ENCODE measurements at places on chromosomes 3 and 15.
A peak's percentile ranks its signal among the peaks of the same experiment; 100 is the strongest.

DNA sequence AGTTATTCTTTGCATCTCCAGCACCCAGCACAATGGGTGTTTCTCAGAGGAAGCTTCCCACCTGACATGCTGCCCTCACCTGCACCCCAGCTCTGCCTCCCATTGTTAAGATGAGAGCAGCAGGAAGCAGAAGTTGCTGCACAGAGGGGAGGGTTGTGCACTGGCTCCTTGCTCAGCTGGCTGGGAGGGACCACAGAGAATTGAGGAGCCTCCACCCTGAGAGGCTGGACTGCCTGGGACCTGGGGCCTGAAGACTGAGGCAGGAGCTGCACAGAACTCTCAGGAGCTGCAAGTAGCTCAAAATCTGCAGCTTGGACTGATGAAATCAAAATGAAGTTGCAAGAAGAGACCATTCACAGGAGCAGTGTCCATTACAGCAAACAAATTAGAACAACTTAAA, 222.3 kb upstream of the LINGO1 start:
- no peak for DNase-seq

- peak; percentile 64 for DNase-seq
These were observed 23.5 kb upstream of the LRRFIP2 start for GRCh38 chr3:37197810-37198371.

DNA sequence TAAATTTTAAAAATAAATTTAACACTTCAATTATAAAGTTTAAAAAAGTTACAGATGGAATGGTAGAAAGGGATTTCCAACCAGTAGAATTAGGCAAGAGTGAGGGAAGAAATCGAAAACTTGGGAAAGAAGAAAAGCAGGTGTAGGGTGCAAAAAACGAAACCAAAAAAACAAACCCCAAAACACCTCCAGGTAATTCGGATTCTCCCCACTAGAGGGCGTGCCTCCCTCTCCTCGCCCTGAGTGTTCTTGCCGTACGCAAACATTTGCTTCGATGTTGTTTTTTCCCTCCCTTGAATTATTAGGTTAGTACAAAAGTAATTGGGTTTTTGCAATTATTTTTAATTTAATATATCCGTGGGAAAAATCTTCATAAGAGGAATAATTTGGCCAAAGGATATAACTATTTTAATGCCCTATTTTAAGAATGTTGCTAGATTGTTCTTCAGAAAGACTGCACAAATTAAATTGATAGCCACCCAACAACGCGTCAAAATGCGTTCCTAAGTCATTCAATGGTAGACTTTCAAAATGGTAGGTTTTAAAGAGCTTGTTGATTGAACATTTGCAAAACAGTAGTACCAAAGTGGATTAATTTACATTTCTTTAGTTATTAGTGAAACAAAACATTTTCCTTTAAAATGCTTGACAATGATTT, 63.7 kb downstream of the SLC30A4 start:
- DNase-seq, result no peak

DNA sequence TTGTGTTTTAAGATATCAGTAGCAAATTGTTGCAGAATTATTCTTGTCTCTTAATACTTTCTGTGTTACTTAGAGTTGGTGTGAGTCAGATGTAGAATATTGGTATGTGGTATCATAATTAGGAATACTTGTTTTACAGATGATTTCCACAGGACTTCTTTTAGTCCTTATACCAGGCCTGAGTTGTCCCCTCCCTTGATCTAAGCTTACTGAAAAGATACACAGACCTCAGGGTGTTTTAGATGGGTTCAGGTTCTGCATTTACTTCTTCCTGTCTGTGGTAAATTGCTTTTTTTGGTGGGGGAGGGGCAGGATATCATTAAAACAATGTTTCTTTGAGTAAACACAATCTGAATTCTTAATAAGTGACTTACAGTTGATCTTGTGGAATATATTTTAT, 14.2 kb downstream of the DZIP3 start:
- no peak for DNase-seq

GRCh38 chr15:92097474-92098178, 244.1 kb downstream of the SLCO3A1 start:
- DNase-seq, result no peak

GRCh38 chr3:50264964-50265485, 3.9 kb upstream of the SEMA3B start:
- DNase-seq, result no peak

DNA sequence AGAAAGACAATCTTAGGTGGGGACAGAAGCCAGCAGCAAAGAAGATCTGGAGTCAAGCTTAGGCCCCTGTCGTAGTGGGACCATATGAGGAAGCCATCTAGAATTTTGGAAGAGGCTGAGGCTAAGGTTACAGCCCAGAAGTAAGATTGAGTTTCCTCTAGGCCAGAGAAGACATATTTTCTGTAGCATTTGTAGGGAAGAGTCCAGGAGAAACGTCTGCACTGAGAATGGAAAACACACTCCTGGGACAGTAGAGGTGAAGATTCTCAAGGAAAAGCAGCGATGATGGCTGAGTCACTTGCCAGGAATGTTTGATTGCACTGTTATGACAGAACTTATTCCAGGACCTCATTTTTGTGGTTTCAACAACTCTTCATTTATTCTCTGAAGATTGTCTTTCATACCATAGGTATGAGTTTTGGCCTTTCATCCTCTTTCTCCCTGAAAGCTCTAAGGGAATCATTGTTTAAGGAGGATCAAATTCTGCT, 107.2 kb downstream of the GTPBP8 start:
- DNase-seq, result peak; percentile 65

DNA sequence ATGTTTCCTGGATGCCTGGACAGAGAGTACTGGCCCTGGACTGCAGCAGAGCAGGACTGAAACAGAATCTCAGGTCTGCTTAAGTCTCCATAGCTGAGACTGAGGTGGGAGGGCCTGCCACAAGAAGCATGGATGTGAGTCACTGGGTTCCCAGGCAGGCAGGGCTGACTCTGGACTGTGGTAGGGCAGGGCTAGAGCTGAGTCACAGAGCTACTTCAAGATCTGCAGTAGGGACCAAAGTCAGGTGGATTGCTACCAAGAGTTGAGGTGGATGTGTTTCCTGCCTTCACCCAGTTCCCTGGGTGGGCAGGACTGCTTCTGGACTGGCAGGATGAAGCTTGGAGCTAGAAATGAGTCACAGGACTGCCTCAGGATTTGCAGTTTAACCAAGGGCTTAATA, 282.9 kb downstream of the AGBL1 start:
- DNase-seq, result no peak

DNA sequence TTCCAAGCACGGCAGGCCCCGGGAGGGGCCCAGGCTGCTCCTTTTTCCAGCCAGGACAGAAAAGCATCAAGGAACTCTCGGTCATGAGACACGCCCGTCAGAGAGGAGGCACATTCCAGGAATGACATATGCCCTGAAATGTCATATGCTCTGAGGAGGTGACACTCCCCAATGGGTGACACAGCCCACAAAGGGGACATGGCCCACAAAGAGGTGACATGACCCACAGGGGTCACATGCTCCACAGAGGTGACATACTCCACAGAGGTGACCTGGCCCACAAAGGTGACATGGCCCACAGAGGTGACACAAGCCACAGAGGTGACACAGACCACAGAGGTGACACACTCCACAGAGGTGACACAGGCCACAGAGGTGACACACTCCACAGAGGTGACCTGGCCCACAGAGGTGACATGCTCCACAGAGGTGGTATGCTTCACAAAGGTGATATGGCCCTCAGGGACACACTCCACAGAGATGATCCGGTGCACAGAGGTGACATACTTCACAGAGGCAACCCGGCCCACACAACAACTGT, 79.2 kb downstream of the ABHD5 start:
- DNase-seq, result no peak

DNA sequence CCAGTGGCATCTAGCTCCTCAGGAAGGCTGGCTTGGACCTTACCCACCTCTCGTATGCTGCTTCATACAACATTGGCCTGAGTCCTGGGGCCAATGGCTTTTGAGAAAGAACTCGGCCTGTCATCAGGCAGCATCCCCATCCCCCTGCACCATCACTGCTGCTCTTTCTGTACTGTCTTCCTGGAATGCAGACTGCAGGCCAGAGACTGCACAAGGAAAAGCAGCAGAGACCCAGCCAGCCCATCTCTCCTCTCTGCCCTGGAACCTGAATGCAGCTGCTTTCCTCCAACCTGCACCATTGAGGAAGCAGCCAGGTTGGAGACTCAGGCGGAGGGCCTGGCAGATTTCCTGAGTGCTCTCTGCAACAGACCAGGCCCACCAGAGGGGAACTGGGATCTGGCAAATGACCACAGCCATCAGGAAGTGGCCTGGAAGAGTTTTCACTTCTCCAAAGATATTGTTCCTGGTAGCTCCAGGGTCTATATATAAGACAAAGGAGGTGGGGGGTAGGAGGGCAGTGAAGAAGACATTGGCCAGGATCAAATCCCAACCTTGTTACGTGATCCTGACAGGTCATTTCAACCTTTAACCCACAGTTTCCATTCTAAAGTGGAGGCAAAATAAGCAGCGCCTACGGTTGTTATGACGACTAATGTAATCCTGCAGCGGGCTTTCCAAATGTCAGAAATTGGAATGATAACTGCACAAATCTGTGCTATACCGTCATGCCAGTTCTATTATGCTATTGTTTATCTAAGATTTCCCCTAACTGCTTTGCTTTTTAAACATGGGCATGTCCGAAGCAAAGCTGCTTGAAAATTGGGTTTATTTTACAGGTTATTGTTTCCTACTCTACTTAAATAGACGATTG, 24.4 kb upstream of the RAB7A start:
- DNase-seq, result no peak

DNA sequence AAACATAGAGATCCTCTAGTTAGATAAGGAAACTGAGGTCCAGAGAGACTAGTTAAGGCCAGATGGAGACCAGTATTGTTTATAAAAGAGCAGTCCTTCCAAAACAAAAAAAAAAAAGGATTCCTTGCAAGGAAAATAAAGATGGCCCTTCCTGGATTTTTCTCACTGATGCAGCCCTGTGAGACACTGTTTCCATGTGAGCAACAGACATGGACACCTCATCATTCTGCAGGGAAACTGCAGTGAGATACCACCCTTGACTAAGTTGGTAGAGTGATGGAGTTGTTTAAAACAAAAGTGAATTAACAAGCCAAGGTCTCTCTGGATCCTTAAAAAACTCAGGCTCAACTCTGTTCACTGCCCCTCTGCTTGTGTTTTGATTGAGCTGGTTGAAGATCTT, 65.6 kb upstream of the MYZAP start:
- no peak for DNase-seq

GRCh38 chr3:117719316-117719926, 1009.8 kb downstream of the TUSC7 start:
- no peak for DNase-seq

- DNase-seq, result no peak
These were observed 133.7 kb downstream of the AGBL1 start for GRCh38 chr15:86213420-86213819.

DNA sequence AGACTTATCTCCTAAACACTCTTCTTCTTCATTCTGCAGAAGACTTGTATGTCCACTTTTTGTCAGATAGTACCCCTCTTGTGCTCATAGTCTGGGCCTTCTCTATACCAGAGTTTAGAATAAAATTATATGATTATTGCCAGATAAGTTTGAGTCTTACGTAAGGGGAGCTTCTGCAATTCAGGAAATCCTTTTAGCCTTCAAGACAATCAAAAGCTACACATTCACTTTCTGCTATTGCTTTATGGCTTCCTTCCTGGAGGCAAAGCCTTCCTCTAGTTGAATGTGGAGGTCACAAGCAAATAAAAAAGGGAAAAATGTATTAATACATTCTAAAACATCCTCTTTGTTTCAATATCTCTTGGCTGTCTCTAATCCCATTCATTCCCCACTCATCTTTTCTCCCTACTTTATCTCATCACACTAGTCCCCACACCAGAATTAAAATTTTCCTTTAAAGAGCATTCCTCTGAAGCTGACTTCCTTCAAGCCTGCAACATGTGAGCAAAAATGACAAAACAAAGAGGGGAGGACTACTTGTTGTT, 186.8 kb downstream of the CPNE4 start:
- DNase-seq, result no peak

DNA sequence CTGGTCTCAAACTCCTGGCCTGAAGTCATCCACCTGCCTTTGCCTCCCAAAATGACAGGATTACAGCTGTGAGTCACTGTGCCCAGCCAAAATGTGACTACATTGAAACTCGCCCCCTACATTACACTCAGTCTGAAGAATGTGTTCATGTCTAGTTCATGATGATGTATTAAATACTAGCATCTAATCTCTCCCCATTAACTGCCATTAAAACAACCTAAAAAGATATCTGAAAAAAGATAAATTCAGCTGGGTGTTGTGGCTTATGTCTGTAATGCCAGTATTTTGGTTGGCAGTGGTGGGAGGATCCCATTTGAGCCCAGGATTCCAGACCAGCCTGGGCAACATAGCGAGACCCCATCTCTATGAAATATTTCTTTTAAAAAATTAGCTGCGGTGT, 159.4 kb downstream of the PCCB start:
- DNase-seq, result no peak

DNA sequence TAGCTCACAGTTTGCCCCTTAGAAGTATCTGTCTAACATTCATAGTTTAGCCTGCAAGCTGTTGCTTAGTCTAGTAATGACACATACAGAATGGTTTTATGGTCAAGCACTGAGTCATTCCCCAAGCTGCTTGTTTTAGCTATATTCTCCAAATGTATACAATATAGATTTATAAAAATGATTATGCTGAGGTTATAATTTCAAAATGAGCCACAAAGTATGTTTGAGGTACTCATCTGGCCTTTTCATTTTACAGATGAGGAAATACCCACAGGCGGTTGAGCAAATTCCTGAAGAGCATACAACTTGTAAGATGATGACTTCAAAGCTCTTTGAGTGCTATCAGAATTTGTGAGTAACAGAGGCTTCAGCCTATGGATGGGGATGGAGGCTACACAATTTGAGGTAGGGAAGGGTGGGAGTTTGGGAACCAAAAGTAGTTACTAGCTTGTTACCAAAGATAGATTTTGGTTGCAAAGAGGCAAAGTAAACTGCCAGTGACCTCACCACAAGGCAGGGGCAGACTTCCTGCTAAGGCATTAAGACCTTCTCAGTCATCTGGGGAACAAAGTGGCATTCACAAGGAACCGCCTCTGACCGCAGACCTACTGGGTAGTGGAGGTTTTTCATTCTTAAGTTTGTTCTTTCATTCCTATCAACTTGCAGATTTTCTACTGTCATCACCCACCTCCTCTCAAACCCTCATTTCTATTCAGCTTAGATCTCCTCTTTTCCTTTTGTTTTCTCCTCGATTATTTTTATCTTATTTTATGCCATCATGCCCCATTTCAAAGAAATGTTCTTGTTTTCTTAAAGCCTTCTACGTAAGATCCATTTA, 257.2 kb upstream of the NECTIN3 start:
- peak; percentile 60 for DNase-seq

DNA sequence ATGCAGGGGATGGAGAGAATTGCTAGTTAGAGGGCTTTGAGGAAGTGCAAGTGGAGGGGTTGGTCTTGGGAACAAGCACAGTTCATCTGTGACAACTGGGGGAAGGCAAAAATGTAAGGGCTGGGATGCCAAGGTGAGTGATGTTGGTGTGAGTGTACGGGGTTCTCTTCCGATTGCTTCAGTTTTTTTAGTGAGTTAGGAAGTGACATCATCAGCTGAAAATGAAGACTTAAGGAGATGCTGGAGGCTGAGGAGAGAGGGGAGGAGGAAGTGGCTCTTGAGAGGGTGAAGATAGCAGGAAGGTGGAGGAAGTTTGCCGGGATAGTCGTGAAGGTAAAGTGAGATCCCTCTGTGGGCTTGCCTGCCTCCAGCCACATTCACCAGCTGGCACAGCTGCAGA, 12.7 kb downstream of the TICRR start:
- no peak for DNase-seq

GRCh38 chr3:37944391-37944842, 46.2 kb upstream of the VILL start:
- no peak for DNase-seq
